Hindlimb muscle (tissue), 1 donor: ENCODE measurements at places on chromosomes 1 and 21. TPM values are rescaled to one million over a fixed set of nuclear protein-coding genes. Genes with fewer than 3 reads are reported as not detected.

Gene ESPN
- polyA plus RNA-seq, result 1.5 TPM

Gene OR2T11
- polyA plus RNA-seq, result not detected

Gene DBT
- 11.8 TPM for polyA plus RNA-seq

Gene SLC5A9
- polyA plus RNA-seq, result 1.4 TPM

Gene PTPN7
- polyA plus RNA-seq, result 1.1 TPM

Gene AMPD1
- 142 TPM for polyA plus RNA-seq

Gene TARDBP
- 172 TPM for polyA plus RNA-seq

Gene MAP10
- 2.9 TPM for polyA plus RNA-seq

Gene CDC7
- polyA plus RNA-seq, result 8.1 TPM

Gene MCOLN3
- polyA plus RNA-seq, result 2.2 TPM

Gene ATP6V1G3
- polyA plus RNA-seq, result not detected
